ENCODE measurements at places on chromosomes 11 and 22.
A peak's percentile ranks its signal among the peaks of the same experiment; 100 is the strongest.

- peak; percentile 26 for DNase-seq
These were observed 5.5 kb downstream of the YDJC start for GRCh38 chr22:21624120-21624879.

DNA sequence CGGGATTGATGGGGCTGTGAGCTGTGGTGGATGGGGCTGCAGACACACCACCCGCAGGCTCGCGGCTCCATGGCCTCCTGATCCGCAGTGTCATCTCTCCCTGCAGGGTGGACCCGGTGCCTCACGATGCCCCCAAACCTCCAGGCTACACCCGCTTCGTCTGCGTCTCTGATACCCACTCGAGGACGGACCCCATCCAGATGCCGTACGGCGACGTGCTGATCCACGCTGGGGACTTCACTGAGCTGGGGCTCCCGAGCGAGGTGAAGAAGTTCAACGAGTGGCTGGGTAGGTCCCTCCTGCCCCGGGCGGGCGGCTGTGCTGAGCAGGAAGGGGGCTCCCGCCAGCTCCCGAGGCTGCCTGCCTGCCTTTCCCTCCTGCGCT is 23.1 kb downstream of the MPPED1 start:
- DNase-seq = no peak

- no peak for DNase-seq
These were observed 33.5 kb downstream of the POU2F3 start for GRCh38 chr11:120273432-120273831.

GRCh38 chr22:27676545-27677213 is 124.9 kb downstream of the MN1 start:
- no peak for DNase-seq

- no peak for DNase-seq
These were observed 31.4 kb downstream of the MOB2 start for GRCh38 chr11:1455032-1455762.

DNA sequence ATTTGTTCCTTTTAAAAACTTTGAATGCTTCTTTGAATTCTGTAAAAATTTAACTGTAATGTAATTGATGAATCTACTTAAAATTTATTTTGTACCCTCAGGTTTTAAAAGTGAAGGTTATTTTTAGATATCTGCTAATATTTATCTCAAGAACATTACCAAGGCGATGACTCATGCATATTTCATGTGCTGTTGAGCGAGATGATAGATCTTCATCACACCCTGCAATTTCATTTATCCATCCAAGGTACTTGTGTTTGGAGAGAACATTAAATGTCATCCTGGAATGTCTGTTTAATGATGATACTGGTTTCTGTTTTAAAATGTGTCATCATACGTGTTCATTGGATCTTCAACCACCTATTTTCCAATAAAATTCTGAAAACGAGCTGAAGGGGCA is 6.7 kb upstream of the OOSP4A start:
- DNase-seq = no peak

DNA sequence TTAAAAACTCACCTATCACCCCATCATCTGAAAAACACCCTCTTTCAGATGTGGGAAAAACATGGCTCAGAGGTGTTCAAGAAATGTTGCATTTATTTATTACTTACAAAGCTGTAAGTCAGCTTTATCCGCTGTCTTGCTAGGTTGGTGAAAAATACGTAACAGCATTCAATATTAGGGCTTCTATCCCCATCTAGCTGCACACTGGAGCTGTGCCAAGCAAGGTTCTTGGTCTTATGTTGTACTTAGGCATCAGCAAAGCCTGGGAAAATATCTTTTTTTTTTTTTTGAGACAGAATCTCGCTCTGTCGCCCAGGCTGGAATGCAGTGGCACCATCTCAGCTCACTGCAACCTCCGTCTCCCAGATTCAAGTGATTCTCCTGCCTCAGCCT is 7.5 kb downstream of the SERPING1 start:
- DNase-seq = no peak

GRCh38 chr22:30247974-30248373 is 1.4 kb upstream of the LIF start:
- DNase-seq = no peak
